ENCODE measurements at places on chromosomes 4 and X.
A peak's percentile ranks its signal among the peaks of the same experiment; 100 is the strongest.

- DNase-seq: no peak
Observed at GRCh38 chr4:19010761-19011160, 989.2 kb upstream of the LCORL start.

GRCh38 chrX:47313056-47313455, 57.3 kb upstream of the ZNF157 start:
- DNase-seq: no peak

DNA sequence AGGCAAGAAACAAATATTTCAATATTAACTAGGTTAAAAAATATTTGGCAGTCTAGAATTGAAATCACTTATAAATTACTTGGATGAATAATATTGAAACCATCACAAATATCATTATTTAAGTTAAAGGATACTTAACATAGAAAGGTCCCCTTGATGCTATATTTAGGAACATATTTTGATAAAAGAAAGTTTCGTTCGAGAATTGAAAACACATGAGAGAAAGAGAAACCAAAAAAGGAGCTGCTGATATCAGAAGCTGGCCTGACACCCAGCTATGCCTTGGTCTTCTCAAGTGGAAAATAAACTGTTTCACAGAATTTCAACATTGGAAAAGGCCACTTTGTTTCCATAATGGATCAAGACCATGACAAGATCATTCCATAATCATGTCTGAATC, 762.4 kb downstream of the DMD start:
- no peak for DNase-seq

DNA sequence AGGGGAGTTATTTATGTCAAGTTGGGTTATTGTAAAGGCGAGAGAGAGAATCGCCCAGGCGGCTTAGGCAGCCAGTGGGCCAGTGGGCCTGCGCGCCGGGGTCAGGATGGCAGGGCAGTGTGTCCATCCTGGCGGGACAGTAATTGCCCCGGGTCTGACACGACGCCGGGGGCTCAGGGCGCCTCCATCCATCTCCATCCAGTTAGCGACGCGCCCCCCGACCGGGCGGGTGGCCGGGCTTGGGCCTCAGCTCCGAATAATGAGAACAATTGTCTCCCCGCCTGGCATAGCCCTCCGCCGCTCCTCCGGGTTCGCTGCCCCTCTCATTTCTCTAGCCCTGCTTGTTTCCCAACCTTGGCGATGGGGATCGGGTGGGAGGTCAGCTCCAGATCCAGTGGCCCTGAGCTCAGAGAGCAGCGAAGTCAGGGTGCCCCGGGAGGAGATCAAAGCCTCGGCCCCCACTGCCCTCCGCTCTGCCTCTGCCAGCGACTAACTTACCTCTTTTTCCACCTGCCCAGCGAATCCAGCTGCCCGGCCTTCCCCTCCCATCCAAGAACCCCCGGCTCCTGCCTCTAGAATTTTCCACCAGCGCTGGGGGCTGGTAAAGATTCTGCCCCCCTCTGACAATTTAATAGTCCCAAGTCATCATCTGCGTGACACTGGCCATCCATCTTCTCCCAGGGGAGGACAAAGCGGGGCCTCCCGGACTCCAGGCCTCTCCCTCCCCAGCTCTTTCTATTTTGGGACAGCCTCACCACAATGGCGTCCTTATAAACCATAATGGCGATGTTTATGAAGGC, 56.9 kb upstream of the TMEM33 start:
- no peak for DNase-seq

DNA sequence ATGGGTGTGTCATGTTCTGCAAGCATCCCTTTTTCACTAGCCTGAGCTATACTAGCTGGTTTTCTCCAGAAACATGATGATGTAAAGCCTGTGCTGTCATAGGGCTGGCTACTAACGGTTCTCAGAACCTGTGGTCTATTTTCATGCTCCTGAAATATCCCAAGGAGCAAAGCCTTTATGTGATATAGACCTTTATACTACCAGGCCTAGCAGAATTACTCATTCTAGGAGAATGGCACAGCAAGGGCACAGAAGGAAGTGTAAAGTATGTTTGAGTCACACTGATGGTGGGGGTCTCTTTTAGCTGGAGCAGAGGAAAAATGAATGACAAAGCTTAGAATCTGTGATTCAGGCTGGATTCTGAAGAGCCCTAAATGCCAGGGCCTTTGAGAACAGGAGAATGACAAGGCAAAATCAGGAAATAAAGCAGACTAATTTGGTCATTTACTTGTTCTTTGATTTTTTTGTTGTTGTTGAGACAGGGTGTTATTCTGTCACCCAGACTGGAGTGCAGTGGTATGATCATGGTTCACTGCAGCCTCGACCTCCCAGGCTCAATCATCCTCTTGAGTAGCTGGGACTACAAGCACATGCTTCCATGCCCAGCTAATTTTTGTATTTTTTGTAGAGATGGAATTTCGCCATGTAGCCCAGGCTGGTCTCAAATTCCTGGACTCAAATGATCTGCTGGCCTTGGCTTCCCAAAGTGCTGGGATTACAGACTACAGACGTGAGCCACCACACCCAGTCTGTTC, 11.8 kb downstream of the TCEAL1 start:
- no peak for DNase-seq

DNA sequence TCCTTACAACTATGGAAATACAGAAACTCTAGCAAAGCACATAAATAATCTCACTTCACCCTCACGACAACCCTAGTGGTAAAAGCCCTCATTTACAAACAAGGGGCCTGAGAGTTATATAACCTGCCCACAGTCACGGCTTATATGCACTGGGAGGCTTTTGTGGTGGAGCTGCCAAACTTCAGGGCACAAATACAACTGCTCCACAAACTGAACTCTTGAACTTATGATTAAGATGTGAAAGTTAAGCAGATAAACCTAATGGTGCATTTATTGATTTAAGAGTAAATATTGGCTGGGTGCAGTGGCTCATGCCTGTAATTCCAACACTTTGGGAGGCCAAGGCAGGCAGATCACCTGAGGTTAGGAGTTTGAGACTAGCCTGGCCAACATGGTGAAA, 19.0 kb downstream of the SLC2A9 start:
- no peak for DNase-seq

DNA sequence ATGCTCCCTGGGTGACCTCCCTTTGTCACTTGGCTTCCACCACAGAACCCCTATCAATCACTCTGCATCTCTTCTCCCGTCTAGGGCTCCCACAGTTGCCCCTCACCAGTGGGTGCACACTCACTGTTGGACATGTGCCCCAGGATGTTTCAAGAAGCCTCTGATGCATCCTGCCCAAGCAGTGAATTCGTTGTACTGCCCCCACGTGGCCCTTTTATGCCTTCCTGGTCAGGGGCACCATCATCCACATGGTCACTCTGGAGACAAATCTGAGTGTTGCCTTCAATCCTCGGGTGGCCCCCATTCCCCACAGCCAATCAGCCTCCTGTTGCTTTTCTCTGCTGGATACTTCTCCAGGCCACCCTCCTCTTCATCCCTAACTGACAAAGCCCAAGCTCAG, 12.2 kb downstream of the ITIH6 start:
- DNase-seq: no peak

- no peak for DNase-seq
Observed at GRCh38 chr4:32735856-32736590, 2015.9 kb downstream of the PCDH7 start.

DNA sequence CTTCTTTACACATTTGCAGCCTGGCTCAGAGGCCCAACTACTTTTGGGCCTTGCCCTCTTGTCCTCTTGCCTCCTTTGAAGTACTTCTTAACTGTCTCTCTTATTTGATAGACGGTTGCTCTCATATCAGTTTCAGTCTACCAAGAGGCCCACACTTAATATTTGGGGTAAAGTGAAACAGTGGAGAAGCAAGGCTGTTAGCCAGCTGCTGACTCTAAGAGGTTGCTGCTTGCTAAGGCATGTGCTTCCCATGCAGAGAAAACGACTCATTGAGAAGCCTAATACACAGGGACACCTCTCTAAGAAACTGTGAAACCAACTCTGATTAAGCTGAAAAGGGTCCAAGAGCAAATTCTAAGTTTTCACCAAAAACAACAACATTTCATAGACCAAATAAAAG, 94.6 kb downstream of the PPP3CA start:
- no peak for DNase-seq

DNA sequence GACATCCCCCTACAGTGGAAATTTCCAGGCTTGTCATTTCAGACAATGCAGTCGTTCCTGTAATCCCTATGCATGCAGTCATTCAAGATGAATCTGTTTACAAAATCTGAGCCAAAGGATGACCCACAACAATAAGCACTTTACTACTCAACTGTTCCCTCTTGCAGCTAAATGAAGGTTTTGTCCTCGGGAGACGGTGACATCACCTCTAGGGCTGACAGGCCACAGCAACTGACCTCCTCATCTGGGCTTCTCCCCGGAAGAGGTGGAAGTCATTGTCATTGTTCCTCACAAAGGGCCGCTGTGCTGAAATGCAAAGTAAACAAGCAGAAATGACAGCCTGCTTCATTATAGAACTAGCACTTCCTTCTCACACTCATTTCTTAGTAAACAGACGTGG, 29.2 kb downstream of the CLRN2 start:
- peak; percentile 70 for DNase-seq

DNA sequence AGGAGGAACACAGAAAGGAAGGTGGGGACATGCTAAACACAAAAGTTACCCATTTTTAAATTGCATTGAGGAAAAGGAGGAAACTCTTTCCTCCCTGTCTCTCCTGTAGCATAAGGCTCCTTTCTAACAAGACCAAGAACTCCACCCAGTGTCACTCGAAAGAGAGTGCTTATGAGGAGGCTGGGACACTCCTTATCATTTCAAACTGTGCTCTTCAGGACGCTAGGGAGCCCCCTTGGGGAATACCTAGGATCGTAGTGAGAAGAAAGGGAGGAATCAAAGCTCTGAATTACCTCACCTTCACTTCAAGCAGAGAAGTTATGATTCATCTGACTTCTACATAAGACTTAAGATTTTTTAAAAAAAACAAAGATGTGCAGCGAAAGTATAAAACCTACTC, 65.5 kb downstream of the F9 start:
- no peak for DNase-seq

- no peak for DNase-seq
Observed at GRCh38 chr4:184734758-184735157, 862 bp upstream of the CENPU start.

- no peak for DNase-seq
Observed at GRCh38 chr4:176709417-176709816, 83.3 kb downstream of the VEGFC start.

DNA sequence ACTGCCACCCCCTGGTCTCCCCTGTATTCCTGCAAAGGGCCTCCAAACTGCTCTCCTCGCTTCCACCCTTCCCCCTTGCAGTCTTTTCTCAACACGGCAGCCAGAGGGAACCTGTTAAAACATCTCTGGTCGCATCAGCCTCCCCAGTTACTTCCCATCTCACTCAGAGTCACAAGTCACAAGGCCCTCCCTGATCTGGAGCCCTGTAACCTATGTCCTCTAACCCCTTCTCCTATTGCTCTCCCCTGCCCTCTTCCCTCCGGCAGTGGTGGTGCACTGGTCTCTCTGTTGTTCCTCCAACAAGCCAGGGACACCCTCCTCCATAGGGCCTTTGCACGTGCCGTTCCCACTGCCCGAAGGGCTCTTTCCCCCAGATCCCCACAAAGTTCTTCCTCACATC, 73.2 kb downstream of the SH3KBP1 start:
- DNase-seq: no peak

DNA sequence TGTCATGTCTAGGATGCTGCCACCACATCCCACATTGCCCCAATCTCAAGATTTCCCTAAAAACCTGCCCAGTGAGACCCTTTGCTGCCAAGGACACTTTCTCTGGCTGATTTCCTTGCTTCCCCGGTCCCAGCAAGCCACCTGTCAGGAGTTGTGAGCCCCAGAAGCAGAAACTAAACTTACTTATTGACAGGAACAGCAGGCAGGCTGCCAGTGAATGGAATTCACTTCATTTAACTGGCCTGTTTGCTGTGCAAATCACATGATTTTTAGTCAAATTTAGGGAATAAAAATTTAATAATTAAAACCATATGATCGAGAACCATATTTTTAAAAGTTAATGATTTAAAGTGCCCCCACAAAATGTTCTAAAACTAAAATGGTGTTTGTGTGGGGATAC, 48.5 kb downstream of the MAMLD1 start:
- DNase-seq: no peak

- DNase-seq: no peak
Observed at GRCh38 chrX:85084770-85085393, 81.2 kb downstream of the APOOL start.

DNA sequence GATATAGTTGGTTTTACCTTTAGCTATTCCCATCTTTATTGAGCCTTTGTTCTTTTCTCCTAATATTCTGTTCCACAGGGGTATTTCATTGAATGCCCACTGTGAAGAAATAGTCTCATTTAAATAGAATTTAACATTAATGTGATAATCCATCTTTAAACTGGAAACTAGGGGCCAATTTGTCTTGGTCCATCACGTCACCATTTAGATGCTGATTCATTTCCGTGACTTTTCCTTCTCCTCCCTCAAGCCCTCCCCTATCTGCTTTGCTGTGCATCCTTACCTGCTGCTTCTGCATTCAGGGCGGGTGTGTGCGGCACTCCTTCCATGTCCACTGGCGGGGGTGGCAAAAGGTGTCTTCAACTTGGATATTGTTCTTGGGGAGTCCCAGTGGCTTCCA, 241.1 kb downstream of the FBXW7 start:
- no peak for DNase-seq

DNA sequence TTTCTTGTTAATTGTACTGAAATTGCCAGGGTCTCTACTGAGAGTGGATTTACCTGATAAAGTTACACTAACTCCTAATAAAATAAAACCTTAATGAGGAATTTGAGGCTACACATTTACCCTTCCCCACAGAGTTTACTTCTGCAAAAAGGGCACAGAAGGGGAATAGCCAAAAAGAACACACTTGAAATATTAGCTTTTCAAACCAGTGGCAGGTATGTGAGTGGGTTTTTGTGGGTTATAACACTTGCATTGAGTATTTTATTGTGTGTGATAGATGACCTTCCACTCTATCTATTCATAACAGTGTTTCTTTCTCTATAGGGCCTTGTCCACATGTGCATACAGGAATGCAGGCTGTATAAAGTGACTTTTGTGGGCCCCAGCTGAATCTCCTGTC, 5.0 kb upstream of the GPR174 start:
- DNase-seq: no peak

- DNase-seq: peak; percentile 3
Observed at GRCh38 chrX:19846995-19847790, 40.2 kb downstream of the SH3KBP1 start.

- DNase-seq: no peak
Observed at GRCh38 chr4:23958749-23959148, 68.9 kb upstream of the PPARGC1A start.

- DNase-seq: no peak
Observed at GRCh38 chr4:113452152-113452551, 309.4 kb downstream of the CAMK2D start.

- no peak for DNase-seq
Observed at GRCh38 chrX:140815868-140816267, 106.3 kb downstream of the LINC00632 start.

Measured in hypothalamus (tissue), 51 donors.